ENCODE measurements at places on chromosomes 4 and X.

DNA sequence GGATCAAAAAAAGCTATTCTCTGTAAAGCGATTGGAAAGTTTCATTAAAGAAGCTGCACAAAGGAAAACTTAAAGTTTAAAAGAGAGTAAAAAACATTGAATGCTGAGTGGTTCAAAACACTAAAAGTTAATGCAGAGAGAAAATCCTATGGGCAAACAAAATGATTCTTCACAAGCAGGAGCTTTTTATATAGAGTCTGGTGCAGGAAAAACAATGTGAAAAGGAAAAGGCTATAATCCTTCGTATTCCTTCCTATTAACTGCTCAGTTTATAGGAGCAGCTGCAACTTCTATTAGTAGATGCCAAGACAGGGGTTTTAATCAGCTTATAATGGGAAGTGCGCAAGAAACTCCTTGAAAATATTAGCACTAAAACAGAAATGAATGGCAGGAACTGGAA, 100.7 kb downstream of the PDGFC start:
- no peak for DNase-seq

- DNase-seq: no peak
Measured at GRCh38 chr4:104906276-104906675, 240.4 kb upstream of the TET2 start.

DNA sequence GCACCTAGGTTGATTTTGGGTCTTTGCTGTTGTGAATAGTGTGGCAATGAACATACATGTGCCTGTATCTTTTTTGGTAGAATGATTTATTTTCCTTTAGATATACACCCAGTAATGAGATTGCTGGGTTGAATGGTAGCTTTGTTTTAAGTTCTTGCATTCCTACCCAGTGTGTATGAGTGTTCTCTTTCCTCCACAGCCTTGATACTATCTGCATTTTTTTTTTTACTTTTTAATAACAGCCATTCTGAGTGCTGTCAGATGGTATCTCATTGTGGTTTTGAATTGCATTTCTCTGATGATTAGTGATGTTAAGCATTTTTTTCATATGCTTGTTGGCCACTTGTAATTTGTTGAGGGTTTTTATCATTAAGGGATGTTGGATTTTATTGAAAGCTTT, 351.8 kb upstream of the GNPDA2 start:
- DNase-seq: no peak

- no peak for DNase-seq
Measured at GRCh38 chrX:148049441-148049840, 68.3 kb downstream of the FMR1NB start.

DNA sequence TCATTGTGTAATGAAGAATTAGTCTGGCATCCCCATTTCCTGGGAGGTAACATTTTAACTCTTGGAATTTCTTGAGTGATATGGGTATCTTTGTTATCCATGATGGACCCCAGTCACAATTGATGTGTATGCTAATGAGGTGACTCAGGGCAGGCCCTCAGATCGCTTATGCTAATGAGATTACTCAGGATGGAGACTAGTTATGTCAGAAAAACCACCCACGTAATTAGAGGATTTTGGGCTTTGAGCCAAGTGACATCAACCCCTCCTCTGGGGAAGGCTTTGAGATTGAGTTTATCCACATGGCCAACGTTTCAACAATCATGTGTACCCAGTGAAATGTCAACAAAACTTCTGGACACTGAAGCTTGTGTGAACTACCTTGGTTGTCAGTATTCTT, 772.7 kb downstream of the STPG2 start:
- DNase-seq: no peak

- DNase-seq: no peak
Measured at GRCh38 chr4:122903766-122904288, 18.6 kb downstream of the NUDT6 start.
